ENCODE measurements at places on chromosomes 7 and 10. TPM values are rescaled to one million over a fixed set of nuclear protein-coding genes. Genes with fewer than 3 reads are reported as not detected.
A peak's percentile ranks its signal among the peaks of the same experiment; 100 is the strongest.

The UCN3 gene
- total RNA-seq = not detected

GRCh38 chr10:126080879-126081411, 184.6 kb downstream of the FANK1 start:
- H3K4me3 ChIP-seq = no peak overlapping the region
- H3K27ac ChIP-seq = no peak overlapping the region
- DNase-seq = no peak
- H3K4me1 ChIP-seq = no peaks in the 10 kb centered on the region
- H3K27me3 ChIP-seq = no peaks in the 10 kb centered on the region
- H3K36me3 ChIP-seq = no peaks in the 10 kb centered on the region

- DNase-seq = no peak
- H3K4me1 ChIP-seq = peaks cover 6% of the 10 kb centered on the region
- H3K4me3 ChIP-seq = no peak overlapping the region
- H3K36me3 ChIP-seq = no peaks in the 10 kb centered on the region
- H3K27ac ChIP-seq = no peak overlapping the region
Observed at GRCh38 chr10:43262902-43263466, 3.9 kb downstream of the RASGEF1A start.

DNA sequence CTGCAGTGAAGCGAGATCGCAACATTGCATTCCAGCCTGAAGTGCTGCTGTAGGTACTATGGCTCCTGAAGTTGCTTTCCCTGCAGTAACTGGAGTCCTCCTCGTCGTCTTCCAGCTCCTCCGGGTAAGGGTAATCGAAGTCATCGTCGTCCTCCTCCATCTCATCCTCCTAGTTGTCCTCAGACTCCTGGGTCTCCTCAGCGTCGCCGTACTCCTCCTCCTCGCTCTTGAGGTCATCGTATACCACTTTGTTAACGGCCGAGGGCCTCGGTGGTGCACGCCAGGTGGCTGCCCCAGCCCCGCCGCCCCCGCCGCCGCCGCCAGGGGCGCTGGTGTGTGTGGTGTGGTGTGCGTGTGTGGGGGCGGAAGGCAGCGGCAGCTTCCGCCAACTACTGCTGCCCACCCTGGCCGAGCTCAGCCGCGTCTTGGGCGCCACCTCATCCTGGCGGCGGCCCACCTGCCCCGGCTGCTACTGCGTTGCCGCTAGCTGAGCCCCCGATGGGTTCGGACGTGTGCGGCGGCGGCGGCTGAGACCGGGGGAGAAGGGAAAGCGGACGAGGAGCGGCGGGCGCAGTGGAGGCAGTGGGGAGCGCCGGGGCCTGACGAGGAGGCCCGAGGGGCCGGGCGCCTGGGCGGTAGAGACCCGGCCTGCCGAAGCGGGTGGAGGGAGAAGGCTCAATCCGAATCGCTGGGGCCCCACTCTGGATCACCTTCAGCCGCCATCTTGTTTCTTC, 11.8 kb upstream of the ACBD5 start:
- H3K27ac ChIP-seq = peak overlapping the region; percentile 67
- peaks cover 15% of the 10 kb centered on the region for H3K4me1 ChIP-seq
- DNase-seq = peak; percentile 83
- H3K4me3 ChIP-seq = peak overlapping the region; percentile 78
- peaks cover 8% of the 10 kb centered on the region for H3K27me3 ChIP-seq

GRCh38 chr10:79438021-79438698, 7.3 kb downstream of the ZCCHC24 start:
- no peak overlapping the region for H3K4me3 ChIP-seq
- no peak overlapping the region for H3K27ac ChIP-seq
- peaks cover 11% of the 10 kb centered on the region for H3K4me1 ChIP-seq

GRCh38 chr7:38160003-38160571, 18.0 kb upstream of the STARD3NL start:
- peaks cover 16% of the 10 kb centered on the region for H3K27me3 ChIP-seq
- no peaks in the 10 kb centered on the region for H3K36me3 ChIP-seq
- H3K4me1 ChIP-seq = no peaks in the 10 kb centered on the region
- H3K4me3 ChIP-seq = no peak overlapping the region

DNA sequence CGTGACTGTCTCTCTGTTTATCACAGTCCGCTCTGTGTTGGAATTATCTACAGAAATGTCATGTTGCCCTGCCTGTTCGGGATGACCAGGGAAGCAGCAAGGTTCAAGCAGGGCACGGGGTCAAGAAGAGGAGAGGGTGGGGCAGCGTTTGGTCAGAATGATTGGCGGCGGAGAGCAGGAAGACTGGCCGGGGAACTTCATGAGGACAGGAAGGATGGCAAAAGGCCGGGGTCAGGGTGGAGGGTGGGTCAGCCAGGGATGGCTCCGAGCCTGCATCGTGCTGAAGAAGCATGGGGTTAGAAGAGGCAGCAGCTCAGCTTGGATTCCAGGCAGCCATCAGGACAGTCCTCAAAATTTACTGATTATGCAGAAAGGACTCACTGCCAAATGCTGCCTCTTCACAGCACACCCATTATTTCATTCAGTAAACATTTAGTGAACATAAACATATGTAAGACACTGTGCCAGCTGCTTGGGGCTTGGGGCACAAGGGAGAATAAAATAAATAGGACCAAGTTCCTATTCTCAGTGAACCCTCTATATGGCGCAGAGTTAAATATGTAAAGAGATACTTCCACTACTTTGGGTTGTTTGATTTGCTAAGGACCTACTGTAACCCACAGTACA, 42.8 kb downstream of the WNT2 start:
- H3K36me3 ChIP-seq = no peaks in the 10 kb centered on the region
- DNase-seq = no peak
- H3K4me3 ChIP-seq = no peak overlapping the region
- no peak overlapping the region for H3K27ac ChIP-seq
- no peaks in the 10 kb centered on the region for H3K4me1 ChIP-seq
